MG63 (cell line): ENCODE measurements at places on chromosomes 12 and 14. TPM values are rescaled to one million over a fixed set of nuclear protein-coding genes. Genes with fewer than 3 reads are reported as not detected.

The C12orf54 gene
- not detected in 2 replicates for total RNA-seq

The ZFP36L1 gene
- 9.3 and 30.2 TPM in 2 replicates for total RNA-seq

The PLEKHH1 gene
- total RNA-seq = 0.07 and 0.47 TPM in 2 replicates

The SLC16A7 gene
- total RNA-seq = 6.3 and 21.8 TPM in 2 replicates

The TDRD9 gene
- total RNA-seq = not detected in 2 replicates

The TMEM30B gene
- total RNA-seq = not detected in 2 replicates

The PMEL gene
- 2.0 TPM in 1 of 2 replicates, not detected in the other for total RNA-seq

The NKX2-1 gene
- not detected in 2 replicates for total RNA-seq

The SLC39A2 gene
- total RNA-seq = not detected in 2 replicates

The NUP107 gene
- total RNA-seq = 81.5 and 82.5 TPM in 2 replicates

The GZMB gene
- not detected in 2 replicates for total RNA-seq

The PTPRO gene
- total RNA-seq = 0.15 and 1.3 TPM in 2 replicates

The PLEKHG7 gene
- total RNA-seq = not detected in 2 replicates

The LRCOL1 gene
- total RNA-seq = not detected in 2 replicates

The NAV3 gene
- 6.7 and 20.7 TPM in 2 replicates for total RNA-seq

The GUCY2C gene
- not detected in 2 replicates for total RNA-seq

The SYNDIG1L gene
- total RNA-seq = not detected in 2 replicates

The MFAP5 gene
- total RNA-seq = 39.0 and 54.5 TPM in 2 replicates

The RIPK3 gene
- not detected in 2 replicates for total RNA-seq

The SLC22A17 gene
- 6.1 TPM in 1 of 2 replicates, not detected in the other for total RNA-seq

The OAS2 gene
- 6.0 and 22.3 TPM in 2 replicates for total RNA-seq

The CPNE6 gene
- total RNA-seq = not detected in 2 replicates

The TSHR gene
- total RNA-seq = 0.20 TPM in 1 of 2 replicates, not detected in the other

The OR6C74 gene
- not detected in 2 replicates for total RNA-seq
